M059J (cell line): ENCODE measurements at places on chromosomes 4 and X.

- no peak for DNase-seq
Observed at GRCh38 chr4:174658246-174658645, 136.0 kb upstream of the HPGD start.

DNA sequence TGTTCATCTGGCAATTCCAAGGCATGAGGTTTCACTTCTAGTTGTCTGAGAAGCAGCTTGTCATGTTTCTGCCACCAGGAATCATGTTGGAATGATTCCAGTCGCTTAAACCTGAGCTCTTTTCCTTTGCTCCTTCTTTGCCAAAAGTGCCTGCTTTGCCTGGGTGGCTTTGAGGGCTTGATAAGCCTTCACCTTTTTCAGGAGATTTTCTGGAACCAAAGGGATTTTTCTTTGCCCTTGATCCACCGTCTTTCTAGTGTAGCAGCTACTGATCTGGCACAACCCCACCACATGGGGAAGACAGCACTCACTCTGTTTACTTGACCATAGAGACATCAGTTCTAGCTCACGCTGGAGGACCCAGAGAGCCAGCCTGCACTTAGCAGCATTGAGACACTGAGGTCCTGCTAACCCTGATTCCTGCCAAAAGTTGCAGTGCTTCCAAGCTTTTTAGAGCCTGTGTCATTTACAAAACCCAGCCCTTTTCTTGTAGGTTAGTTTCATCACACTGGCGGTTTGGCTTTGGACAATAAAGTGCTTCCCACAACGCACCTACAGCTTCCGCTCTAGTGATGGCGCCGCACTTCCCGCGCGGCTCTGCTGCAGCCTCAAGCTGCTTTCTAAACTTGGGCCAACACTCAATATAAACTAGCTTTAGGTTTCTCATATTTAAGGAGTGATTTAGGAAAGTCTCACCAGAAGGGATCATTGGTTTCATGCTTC lies 7.3 kb upstream of the CCNI start:
- no peak for DNase-seq

DNA sequence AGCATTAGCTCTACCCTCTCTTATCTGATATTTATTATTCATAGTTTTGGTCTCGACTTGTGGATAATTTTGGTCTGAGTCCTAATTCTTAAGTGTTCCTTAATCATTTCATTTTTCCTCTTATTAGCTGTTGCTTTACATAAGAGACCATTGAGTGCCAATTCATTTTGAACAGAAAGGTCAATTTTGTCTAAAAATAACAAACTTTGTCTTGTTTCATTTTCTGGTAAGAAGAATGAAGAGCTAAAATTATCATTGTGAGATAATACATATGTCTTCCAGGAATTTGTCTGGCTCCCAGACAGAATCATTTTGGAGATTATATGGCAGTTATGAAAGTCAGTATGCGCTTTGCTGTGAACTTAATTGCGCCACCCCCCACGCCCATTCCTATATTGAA lies 1471.8 kb downstream of the PCDH7 start:
- no peak for DNase-seq

- DNase-seq, result no peak
Observed at GRCh38 chr4:74631338-74631737, 163.0 kb downstream of the BTC start.

DNA sequence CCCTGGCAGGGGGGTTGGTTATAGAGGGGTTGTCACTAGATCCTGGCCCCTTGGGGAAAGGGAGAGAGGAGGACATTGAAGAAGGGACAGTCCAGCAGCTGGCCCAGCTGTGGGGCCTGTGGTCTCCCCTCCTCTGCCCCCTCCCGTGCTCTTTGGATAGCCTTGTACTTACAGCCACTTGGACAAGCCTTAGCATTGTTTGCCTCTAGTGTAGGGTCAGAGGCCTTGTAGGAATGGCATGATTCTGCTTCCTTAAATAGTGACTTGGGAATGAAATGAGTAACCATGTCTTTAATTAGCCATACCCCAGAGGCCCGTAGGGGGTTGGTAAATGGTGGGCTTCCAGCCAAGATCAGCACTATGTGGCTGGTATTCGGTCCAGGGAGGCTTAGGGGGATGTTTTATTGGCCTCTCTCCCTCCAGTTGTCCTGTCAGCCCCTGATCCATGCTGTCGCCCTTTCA lies 230.6 kb downstream of the PTTG2 start:
- DNase-seq, result peak; percentile 90

DNA sequence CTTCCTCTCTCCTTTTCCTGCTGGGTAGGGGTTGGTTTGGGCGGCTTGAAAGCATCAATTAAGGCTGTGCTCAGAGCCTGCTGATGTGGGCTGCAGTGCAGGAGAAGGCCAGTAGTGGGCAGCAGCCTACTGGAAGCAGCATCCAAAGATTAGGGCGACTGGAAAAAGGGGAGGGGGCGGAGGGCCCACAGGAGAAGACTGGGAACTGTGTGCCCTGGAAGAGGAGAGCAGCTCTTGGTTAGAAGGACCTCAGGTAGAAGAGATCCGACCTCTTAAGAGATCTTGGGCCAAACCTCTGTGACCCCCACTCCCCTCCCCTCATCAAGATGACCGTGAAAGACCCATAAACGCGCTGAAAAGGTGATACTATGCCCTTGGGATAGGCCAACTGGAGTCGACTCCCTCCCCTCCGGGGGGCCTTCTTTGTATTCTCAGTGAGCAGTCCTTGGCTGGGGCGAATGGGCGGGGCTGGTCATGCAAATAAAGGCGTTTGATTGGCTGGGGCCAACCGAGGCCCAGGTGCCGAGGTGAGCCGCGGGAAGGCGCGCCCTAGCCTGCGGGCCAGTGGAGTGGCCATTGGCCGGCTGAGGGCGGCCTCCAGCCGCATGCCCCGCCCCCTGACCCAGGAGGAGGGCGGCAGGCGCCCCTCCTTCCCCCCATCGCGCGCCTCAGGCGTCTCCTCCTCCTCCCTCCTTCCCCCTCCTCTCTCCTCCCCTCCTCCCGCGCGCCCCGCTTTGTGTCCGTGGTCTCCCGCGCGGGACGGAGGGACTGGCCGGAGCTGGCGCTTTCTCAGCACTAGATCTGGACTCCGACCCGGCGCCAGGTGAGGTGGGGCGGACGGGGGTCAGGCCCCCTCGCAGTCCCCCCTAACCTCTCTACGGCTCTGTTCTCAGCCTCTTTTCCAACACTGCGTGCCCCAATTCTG lies 10.1 kb downstream of the DLG3 start:
- peak; percentile 32 for DNase-seq

DNA sequence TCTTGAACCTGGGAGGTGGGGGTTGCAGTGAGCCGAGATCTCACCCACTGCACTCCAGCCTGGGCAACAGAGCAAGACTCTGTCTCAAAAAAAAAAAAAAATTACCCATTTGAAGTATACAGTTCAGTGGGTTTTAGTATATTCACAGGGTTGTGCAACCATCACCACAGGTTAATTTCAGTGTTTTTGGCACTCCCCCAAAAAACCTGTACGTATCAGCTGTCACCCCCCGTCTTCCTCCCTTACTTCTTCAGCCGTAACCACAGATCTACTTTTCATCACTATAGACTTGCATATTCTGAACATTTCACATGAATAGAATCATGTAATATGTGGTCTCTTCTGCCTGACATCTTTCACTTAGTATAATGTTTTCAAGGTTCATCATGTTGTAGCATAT lies 11.7 kb upstream of the PTTG2 start:
- no peak for DNase-seq

DNA sequence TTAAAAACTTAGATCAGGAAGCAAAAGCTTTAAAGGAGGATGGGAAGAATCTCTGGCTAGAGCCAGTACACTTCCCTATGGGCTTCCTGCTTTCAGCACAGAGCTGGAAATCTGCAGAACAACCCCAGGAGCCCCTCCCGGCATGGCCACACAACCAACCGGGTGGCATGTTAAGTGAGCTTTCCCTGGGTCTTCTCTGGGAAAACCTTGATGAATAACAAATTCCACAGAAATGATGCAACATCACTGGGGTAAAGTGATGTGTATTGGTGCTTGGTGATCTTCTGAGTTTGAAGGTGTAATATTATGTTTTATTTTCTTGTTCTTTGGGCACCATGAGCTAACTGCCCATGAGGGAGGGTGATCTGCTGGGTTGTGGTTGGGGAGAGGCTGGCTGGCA lies 22.1 kb downstream of the NHS start:
- DNase-seq, result peak; percentile 92

DNA sequence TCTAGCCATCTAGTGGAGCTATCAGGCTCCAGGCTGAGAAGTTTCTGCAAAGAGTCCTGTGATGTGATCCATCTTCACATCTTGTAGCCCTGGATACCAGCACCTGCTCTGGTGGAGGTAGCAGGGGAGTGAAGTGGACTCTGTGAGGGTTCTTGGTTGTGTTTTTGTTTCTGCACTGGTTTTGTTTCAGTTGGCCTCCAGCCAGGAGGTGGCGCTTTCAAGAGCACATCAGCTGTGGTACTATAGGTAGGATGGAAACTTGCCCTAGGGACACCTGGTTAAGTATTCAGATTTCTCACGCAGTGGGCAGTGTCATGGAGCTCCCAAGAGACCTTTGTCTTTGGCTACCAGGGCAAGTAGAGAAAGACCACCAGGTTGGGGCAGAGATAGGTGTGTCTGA lies 257.5 kb upstream of the SLC7A11 start:
- no peak for DNase-seq

DNA sequence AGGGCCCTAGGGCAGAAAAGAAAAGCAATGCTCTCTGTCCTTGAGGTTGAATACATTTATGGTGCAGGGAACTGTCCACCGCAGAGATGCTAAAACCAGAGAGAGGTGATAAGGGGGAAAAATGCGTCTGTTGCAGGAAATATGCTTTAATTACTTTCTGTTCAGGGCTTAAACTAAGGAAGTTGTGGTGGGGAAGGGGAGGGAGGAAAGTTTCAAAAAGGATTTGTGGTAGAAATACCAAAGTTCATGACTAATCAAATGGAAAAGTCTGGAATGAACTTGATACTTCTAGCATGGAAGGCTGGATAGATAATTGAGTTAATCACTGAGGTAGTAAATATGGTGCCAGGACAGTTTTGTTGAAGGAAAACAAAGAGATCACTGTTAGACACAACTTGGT lies 99.0 kb downstream of the ASB9 start:
- DNase-seq, result peak; percentile 86

DNA sequence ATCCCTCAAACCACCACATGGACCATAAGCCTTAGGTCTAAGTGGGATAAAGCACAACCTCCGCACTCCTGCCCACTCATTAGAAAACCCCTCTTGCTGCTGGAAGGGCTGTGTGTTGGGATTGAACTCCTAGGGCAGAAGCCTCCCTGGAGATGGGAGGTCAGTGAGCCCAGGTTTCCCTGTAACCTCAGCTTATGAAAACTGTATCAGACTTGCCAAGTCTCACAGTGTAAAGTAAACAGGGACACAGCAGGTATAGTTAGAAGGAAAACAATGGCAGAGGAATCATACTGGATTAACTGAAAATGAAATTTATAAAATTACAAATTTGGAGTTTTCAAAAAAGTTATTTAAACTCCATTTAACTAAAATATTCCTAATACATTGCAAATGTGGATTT lies 29.9 kb downstream of the CASP6 start:
- no peak for DNase-seq

DNA sequence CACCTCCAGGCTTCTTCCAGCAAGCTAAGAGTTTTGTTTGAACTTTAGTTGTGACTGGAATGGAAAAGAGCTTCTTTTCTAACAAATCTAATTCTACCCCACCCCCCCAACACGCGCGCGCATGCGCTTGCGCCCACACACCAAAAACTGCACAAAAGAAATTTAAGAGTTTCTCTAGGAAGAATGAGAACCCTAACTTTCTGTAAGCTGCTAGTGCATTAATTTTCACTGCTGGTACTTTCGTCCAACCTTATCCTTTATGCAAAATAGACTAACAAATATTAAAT lies 9.0 kb upstream of the INTU start:
- peak; percentile 27 for DNase-seq

DNA sequence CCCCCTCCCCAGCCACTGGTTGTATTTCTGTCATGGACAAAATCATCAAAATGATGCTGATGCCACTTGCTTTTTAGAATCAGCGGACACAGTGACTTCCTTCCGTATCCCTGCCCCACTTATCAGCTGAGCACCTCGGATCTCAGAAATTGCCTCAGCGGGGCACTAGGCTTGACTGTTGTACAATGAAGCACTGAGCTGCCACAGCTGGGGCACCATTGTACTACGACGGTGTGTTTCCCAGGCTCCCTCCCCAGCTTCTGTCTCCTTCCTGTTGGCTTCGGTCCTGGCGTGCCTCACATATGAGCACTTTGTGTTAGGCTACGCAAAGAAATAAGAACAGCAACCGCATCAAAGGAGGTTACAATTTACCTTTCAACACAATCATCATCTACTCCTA lies 82.4 kb downstream of the F11 start:
- no peak for DNase-seq

DNA sequence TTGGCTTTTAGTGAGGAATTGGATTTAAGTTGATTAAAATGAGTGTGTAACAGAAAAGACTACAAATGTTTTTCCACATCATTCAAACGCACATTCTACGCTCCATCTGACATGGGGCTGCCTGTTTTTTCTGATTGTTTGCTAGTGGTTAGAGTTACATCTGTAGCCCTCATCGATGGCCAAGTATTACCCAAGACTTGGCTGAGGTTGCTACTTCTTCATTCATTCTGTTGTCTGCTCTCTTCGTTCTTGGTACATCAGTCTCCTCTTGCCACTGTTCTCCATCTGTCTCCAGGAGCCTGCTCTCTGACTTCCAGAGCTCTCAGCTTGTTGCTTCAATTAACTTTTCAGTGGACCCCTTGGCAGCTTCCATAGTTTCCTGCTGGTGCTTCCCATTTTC lies 1844.6 kb upstream of the TENM3 start:
- DNase-seq, result no peak

- peak; percentile 45 for DNase-seq
Observed at GRCh38 chr4:150136036-150136435, 57.8 kb downstream of the DCLK2 start.

- no peak for DNase-seq
Observed at GRCh38 chrX:70052895-70053615, 3.3 kb upstream of the AWAT2 start.

DNA sequence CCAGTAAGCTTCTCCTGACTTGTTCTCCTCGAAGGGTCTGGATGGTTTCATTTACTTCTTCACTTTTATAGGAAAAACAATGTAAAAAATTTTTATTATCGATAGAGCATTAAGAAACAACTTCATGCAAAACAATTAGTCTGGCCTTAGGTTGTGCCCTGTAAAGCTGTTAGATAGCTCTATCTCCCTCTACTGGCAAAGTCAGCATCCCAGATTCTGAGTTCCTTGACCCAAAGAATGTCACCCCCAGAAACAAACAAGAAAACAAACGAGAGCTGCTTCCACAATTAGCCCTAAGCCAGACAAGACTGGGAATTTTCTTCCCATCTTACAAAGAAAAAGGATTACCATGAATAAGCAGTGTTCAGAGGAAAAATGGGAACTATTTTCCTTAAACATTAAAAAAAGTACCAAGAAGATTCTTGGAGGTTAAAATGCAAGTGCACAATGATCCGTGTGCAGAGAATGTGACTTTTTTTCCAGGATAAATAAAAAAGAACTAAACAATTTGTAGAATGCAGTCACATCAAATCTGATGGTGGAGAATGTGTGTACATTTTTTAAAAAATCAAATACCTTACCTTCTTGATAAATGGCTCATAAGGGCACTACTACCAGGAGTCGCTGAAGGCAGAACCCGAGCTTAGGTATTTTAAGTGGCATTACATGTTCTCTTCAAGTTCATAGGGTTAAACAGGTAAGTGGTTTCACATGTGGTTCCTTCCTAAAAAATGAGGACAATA lies 293.2 kb downstream of the FBXO8 start:
- peak; percentile 27 for DNase-seq
